Muscle of back (tissue), 13 donors: ENCODE measurements at places on chromosomes 6 and 20.

- DNase-seq = no peak
Observed at GRCh38 chr6:132569170-132569569, 952 bp upstream of the TAAR6 start.

GRCh38 chr6:139883776-139884175 lies 509.3 kb upstream of the CITED2 start:
- DNase-seq = peak; percentile 40

- DNase-seq = no peak
Observed at GRCh38 chr20:56361900-56362299, 3.1 kb downstream of the FAM210B start.

GRCh38 chr20:19603376-19603750 lies 154.7 kb upstream of the RIN2 start:
- peak; percentile 38 for DNase-seq

DNA sequence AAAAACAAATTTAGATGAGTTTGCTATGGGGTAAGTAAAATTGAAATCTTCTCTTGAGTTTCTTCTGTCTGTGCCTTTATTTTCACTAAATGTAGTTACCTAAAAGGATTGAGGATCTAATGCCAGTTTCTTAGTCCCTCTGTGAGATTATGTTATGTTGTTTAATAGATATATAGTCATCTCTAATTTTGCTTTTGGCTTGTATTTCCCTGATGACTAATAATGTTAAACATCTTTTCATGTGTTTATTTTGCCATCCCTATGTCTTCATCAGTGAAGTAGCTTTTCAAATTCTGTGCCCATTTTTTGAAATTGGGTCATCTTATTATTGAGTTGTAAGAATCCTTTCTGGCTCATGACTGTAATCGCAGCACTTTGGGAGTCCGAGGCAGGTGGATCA lies 13.7 kb downstream of the QRSL1 start:
- DNase-seq = no peak

DNA sequence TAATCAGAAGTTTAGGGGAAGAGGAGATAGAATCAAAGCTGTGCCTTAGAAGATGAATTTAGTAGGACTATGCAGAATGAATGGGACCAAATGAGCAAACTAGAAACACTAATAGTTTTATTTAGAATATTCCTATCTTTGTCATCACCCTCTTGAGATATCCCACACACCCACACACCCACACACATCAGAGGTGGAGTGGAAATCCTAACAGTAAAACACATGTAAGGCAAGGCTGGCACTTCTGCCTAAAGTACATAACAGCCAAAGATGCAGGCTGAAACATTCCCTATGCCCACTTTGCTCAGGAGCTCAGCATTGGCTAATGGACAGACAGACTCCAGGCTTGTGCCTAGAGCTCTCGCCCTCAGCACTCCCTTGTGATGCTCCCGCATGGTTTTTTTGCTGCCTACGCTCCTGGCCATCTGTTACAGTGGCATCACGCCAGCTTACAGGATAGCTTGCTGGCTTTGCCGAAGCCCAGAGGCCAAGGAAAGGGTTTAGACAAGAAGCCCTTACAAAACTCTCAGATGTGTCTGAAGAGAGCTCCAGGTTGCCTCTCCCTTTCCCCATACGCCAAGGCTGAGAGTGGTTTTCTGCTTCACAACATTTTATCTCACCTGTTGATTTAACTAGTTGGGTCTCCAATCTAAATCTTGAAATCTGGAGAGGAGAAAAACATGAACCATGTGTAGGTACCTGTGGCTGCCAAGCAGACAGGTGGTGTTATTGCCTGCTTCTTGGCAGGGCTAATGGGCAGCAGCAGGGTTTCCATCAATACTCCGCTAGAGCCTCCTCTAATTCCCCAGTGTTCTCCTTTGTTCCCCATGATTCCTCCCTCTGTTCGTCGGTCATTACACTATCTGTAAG lies 282.6 kb upstream of the ID4 start:
- DNase-seq = peak; percentile 60

DNA sequence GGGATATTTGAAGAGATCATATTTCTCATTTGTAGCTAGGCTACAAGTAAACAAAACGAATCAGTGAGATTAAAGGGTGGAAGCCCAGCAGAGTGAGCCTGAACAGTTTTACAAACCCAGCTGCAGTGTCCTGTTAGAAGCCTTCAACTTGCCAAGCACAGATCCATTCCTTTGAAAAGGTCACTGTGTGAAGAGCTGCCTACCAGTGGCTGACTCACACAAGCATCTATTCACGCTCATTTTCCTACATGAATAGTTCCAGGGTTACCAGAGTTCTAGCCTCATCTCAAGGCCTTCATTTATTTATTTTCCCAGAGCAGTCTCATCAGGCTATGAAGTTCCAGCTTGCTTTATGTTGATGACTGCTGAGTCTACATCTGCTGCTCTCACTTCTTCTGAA lies 25.7 kb upstream of the MLIP start:
- DNase-seq = peak; percentile 82

- DNase-seq = no peak
Observed at GRCh38 chr6:31149827-31150447, 7.7 kb downstream of the CCHCR1 start.

GRCh38 chr6:112946051-112946450 lies 598.9 kb downstream of the RFPL4B start:
- DNase-seq = no peak

- DNase-seq = no peak
Observed at GRCh38 chr6:20137837-20138236, 74.4 kb downstream of the MBOAT1 start.

DNA sequence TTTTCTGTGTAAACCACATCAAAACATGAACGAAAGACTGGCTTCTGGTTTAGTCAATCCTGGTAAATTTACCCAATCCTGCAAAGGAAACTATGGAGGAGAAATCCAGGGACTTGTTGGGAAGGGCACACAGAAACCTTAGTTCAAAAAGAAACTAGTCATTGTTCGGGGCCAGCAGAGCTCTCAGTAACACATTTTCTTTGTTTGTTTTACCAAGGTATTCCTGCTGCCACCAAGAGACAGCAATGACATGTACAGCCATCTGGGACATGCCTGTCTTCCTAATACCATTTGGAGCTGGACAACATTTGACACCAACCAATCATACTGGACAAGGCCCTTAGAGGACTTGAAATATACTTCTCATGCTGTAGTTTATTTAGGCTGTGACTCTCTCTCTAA lies 8.3 kb downstream of the OARD1 start:
- no peak for DNase-seq

GRCh38 chr6:328136-328670 lies 35.9 kb downstream of the DUSP22 start:
- peak; percentile 81 for DNase-seq

DNA sequence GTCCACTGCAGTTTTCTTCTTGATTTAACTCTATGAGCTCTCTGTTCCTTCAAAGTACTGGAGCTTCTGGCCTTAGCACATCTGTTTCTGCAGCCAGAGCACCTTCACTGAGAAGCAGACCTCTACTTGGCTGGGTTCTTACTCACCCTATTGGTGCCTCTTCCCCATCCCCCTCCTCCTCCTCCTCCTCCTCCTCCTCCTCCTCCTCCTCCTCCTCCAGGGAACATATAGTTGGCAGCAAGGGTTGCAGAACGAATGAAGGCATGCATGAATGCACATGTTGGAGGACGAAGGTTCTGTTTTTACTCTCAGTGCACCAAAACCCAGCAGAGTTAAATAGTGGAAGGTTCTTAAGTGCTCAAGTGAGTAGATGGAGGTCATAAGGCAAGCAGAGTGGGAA lies 141.0 kb upstream of the ESR1 start:
- DNase-seq = no peak

DNA sequence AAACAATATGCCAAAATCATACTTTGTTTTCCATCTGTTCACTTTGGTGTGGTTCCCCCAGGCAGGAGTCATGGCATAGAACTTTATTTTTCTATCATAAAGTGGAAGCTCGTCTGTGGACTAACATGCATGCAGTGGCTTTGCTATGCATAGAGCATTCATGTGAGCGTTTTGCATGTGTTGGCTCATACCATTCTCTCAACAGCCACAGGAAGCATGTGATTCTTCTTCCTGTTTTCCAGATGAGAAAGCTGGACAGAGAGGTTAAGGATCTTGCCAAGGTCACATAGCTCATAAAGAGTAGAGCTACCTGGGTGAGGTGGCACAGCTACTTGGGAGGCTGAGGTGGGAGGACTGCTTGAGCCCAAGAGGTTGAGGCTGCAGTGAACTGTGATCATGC lies 123.4 kb upstream of the HDGFL1 start:
- DNase-seq = no peak

- no peak for DNase-seq
Observed at GRCh38 chr6:100475554-100476320, 11.0 kb upstream of the SIM1 start.

DNA sequence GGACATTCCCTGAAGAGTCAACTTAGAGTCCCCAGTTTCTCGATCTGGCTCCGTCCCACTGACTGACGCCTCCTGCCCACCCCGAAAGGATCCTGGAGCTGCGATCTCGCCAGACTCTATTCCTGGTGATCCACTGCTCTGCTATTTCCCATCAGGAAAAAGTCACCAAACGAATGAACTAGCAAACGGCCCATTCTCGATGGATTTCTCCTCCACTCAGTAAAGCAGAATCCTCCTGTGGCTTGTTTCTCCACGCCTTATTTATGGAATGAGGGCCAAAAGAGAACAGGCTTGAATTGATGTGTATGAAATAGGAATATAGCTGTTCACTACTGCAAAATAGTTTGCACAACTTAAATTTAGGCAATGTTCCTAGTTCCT lies 5.4 kb downstream of the NKX2-4 start:
- peak; percentile 62 for DNase-seq

GRCh38 chr20:9329355-9330101 lies 184.9 kb upstream of the LAMP5 start:
- DNase-seq = no peak

GRCh38 chr20:6819599-6819998 lies 52.1 kb downstream of the BMP2 start:
- DNase-seq = no peak

GRCh38 chr6:99236010-99236409 lies 113.5 kb downstream of the FAXC start:
- DNase-seq = no peak

DNA sequence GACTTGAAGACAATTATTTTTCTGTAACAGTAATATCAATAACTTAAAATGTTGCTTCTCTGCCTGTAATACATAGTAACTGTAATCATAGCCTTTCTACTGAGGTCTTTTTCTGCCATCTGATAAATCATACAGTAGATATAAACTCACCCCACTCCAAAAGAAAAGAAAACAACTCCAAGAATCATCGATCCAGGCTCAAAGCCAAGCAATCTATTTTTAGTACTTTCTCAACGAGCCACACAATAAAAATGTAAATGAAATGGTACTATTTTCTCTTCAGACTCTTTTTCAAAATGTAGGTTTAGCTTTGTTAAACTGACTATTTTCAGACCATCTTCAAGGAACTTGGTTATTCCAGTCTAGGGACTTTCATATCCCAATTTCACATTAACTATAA lies 493.3 kb downstream of the ADGRB3 start:
- DNase-seq = no peak

GRCh38 chr6:142117366-142117765 lies 15.4 kb upstream of the GJE1 start:
- no peak for DNase-seq

GRCh38 chr20:5606350-5606749 lies 143.9 kb upstream of the SHLD1 start:
- DNase-seq = no peak

GRCh38 chr20:38286586-38287531 lies 17.1 kb upstream of the BPI start:
- DNase-seq = no peak

GRCh38 chr6:87066449-87067333 lies 28.2 kb downstream of the CGA start:
- DNase-seq = peak; percentile 59

DNA sequence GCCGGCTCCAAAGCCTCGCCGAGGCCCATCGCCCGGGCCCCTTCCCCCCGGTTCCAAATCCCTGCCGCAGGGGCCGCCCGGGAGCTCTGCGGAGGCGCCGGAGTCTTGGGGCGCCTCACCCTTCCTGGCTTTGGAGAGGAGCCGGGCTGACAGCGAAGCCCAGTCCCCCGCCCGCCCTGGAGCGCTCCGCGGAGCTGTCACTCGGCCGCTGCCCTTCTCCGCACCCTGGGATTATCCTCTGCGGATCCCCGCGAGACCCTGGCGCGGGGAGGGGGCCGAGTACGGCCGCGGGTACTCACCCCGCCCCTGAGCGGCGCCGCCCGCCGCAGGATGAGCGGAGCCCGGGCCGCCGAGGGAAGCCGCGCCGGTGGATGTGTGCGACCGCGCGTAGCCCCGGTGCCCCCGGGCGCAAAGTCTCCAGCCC lies 343 bp downstream of the SNAP91 start:
- no peak for DNase-seq

DNA sequence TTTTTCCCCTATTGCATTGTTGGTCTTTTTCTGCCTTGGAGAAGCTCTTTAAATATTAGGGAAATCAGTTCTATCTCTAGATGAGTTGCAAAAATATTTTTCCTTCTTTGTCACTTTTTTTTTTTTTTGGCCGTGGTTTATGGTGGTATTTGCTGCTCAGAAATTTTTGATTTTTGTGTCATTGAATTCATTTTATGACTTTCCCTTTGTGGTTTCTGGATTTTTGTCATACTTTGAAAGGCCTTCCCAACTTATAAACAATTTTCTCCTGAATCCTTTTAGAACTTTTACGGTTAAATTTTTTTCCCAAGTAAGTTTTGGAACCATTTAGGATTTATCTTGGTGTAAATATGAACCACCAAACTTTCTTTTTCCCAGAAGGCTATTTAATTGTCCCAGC lies 145.6 kb downstream of the GJA10 start:
- no peak for DNase-seq

- DNase-seq = peak; percentile 38
Observed at GRCh38 chr6:110541701-110542309, 65.4 kb upstream of the SLC22A16 start.

DNA sequence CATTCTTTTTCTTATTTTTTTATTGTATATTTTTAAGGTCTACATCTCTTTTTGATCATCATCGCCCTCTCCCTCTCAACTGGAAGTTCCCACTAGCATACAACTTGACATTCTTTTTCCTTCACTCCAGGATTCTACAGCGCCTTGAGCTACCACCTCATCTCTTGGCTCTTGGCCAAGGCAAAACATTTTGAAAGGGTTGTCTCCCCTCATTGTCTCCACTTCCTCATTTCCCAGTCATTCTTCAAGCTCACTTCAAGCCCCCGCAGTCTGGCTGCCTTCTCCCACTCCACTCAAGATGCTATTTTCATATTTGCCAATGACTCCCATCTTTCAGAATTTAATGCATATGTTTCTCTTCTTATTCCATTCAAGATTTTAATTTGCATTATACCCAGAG lies 63.0 kb downstream of the OPN5 start:
- no peak for DNase-seq

DNA sequence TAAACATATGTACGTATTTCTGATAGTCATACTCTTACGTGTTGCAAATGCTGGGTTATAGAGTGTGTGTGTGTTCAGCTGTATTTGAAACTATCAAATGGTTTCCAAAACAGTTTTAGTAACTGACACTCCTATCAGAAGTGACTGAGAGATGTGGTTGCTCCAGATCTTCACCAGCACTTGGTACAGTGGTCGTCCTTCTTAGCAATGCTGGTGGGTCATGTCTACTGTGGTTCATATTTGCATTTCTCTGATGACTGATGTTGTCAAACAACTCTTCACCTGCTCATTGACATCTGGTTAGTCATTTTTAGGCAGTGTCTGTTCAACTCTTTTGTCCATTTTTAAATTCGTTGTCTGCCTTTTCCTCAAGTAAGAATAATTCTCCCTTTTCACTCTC lies 259.3 kb downstream of the KIF16B start:
- no peak for DNase-seq
